NCI-H187 treated with DMSO at 0.1 percent for 48 hours (cell line): ENCODE measurements at places on chromosomes 16 and 17.

GRCh38 chr16:1909561-1910231 is 8.5 kb downstream of the HS3ST6 start:
- DNase-seq = peak; percentile 34

DNA sequence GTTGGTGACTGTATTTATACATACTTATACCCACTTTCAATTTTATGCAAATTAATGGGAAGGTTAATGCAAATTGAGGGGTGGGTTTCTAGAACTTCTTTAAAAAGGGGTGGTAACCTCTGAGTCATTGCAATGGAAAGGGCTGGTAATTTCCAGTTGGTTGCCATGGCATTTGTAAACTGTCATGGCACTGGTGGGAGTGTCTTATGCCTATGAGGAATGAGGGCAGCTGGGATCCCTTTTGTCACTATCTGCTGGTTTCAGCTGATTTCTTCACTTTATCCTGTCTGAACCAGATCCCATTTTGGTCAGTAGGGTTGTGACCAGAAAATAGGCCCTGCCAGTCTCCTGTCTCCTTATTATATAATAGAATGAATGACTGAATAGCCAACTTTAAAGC is 1006.7 kb upstream of the GOT2 start:
- DNase-seq = no peak

GRCh38 chr16:82888591-82889001 is 261.8 kb downstream of the CDH13 start:
- DNase-seq = no peak

DNA sequence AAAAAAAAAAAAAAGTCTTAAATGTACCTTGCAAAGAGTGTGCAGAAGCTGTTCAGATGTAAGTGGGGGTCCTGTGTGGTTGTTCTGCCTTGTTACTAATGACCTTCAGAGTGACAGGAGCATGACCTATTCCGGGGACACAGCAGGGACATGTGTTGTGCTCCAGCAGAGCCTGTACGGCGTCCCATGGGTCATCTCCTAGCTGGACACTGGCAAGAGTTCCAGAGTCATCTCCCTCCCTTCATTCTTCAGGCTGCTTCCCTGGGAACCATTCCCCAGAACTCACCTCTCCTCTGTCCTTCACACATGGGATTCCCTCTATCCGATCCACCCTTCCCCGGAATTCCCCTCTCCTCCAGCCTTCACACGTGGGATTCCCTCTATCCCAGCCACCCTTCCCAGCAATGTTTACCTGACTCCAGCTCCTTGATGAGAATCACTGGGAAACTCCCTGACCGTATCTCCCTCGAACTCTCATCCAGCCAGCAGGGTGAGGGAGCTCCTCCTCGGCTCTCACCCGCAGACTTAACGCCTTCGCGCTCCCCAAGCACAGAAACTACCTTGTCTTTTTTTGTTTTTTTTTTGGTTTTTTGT is 85.8 kb downstream of the MRM3 start:
- DNase-seq = no peak

- no peak for DNase-seq
Observed at GRCh38 chr16:34802848-34803599, 1343.6 kb downstream of the TP53TG3F start.

DNA sequence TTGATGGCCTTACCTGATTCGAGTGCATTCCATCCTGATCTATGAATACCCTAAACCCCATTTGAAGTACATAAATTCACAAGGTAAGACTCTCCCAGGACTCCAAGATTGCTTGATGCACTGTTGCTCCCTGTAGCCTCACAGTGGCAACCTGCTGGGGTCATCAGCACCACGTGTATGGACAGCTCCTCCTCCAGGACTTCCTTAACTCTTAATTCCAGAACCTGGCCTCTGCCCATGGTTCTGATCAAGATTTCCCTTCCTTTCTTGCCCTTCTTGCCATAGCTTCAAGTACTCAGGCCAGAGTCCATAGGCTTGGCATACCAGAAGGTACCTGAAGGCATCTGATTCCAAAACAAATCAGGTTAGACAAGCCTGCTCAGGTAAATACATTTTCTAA is 34.0 kb upstream of the NLK start:
- no peak for DNase-seq

- no peak for DNase-seq
Observed at GRCh38 chr16:81263470-81264220, 25.2 kb downstream of the BCO1 start.
